Sciatic nerve (tissue), 2 donors: ENCODE measurements at places on chromosomes 12 and 14. TPM values are rescaled to one million over a fixed set of nuclear protein-coding genes. Genes with fewer than 3 reads are reported as not detected.

- DNase-seq = peak; percentile 71
Observed at GRCh38 chr14:59189091-59189785, 771 bp downstream of the DAAM1 start.

- DNase-seq = peak; percentile 76
Observed at GRCh38 chr12:67667276-67668073, 18.9 kb downstream of the DYRK2 start.

DNA sequence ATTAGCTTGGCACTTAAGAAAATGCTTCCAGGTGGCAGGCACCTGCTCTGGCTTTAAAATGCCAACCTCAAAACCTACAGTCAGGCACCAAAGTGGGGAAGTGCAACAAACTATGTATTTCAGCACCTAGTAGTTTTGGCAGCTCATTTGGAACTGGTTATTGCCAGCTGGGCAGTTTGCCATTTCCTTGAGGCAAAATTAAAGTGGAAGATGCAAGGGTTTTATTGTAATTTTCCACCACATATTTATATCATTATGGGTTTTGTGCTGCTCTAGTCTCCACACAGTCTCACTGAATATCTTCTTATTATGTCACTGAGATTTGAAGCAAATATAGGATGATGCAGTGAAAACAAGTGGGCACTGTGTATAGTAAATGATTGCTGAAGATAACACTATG lies 117.0 kb downstream of the PRKD1 start:
- no peak for DNase-seq

GRCh38 chr14:56304456-56304855 lies 186.2 kb downstream of the PELI2 start:
- no peak for DNase-seq

GRCh38 chr14:59020382-59020781 lies 168.1 kb upstream of the DAAM1 start:
- no peak for DNase-seq

DNA sequence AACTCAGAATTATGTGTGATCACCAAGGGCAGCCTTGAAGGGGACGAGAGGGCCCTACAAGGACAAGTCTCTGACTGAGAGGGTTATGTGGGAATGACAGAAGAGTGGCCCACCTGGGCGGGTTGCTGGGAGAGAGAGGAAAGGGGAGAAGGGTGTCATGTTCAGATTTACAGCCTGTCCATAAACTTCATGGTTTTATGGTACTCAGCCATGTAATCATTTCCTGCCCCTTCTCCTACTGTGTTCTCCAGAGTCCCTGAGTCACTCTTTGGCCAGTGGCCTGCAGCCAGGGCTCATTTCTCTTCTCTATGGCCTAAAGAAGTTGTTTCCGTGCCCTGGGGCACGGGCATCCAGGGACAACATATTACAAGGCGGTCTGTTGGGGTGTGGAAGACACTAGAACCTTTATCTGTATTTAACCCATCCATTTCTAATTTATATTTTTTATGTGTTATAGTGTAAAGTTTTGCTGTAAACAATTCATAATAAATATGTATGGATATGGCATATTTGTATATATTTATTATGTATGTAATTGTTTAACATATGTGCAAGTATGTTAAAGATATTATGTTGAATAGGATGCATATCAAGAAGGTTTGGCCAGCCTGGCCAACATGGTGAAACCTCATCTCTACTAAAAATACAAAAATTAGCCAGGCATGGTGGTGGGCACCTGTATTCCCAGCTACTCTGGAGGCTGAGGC lies 26.9 kb downstream of the DDX47 start:
- no peak for DNase-seq

DNA sequence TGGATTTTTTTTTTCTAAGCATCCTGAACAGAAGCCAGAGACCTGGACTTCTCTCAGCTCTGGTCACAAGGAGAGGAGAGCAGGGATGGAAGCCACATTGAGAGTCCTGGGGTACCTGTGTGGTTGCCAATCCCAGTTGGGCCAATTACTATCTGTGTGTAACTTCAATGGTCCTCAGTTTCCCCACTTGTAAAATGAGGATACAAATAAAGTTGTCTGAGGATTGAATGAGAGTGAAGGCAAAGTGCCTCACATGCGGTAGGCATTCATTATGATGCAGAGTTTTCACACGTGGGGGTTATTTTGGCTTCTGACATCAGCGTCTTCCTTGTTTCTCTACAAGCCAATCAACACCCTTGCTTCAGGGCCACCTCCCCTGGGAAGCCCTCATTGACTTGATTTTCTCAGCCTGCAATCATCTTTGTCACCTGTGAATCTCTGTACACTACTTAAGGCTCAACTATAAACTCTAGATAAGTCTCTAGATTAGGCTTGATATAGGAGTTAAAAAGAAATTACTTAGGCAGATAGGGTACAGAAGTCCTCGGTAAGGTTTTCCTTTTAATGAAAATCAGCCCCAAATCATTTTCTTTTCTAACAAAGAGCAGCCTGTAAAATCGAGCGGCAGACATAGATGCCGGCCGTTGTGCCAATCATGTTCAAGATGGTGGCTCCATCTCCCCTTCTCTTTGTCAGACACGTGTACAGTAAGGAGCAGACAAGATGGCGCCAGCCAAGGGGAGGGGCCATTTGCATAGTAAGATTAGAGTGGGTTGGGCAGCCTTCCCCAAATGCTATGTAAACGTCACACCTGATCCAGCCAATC lies 37.8 kb upstream of the FICD start:
- no peak for DNase-seq

GRCh38 chr14:49306152-49306751 lies 279.9 kb downstream of the RPS29 start:
- no peak for DNase-seq

KLRD1 gene
- 4.8 TPM for total RNA-seq

CIDEB gene
- total RNA-seq = 17.3 TPM

HPD gene
- total RNA-seq = 0.40 TPM

SLC35F4 gene
- total RNA-seq = not detected

TAS2R42 gene
- total RNA-seq = not detected

PXMP2 gene
- total RNA-seq = 18.3 TPM

DHH gene
- total RNA-seq = 54.5 TPM

A2M gene
- total RNA-seq = 942 TPM
